Activated effector memory CD4-positive, alpha-beta T cell treated with anti-CD3 and anti-CD28 coated beads, Interleukin-2, amount 50 U/mL, for 16 hours (primary cell): ENCODE measurements at places on chromosomes 3 and 15.

GRCh38 chr3:111739311-111739911 lies 119.7 kb upstream of the PHLDB2 start:
- DNase-seq: no peak

DNA sequence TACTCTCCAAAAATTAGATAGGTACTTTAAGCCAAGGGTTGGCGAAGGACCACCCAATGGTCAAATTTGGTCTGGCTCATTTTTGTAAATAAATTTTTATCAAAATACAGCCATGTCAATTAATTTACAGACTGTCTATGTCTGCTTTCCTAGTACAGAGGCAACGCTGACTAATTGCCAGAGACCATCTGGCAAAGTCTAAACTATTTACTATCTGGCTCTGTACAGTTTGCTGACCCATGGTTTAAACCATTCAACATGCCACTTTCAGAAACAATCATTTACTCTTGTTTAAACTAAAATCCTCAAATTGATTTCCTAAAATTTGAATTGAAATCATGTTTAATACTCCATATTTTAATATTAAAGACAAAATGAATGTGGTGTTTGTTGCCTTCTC lies 25.9 kb downstream of the CBLB start:
- no peak for DNase-seq

DNA sequence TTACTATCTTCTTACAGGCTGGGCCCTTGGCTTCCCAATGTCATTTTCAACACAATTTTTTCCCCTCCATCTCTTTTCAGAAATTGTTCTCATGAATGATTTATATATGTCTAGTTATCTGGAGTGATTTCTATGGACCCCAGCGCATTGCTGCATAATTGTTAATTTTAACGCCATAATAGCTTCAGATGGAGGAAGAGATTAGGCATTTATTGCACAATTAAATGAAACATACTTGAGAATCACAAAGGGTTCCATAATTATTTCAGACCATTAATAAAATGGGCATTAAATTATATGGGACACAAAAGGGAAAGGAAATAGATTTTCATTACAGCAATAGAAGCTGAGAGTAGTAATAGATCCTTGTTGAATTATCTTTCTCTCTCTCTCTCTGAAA lies 70.3 kb upstream of the SOX14 start:
- no peak for DNase-seq

DNA sequence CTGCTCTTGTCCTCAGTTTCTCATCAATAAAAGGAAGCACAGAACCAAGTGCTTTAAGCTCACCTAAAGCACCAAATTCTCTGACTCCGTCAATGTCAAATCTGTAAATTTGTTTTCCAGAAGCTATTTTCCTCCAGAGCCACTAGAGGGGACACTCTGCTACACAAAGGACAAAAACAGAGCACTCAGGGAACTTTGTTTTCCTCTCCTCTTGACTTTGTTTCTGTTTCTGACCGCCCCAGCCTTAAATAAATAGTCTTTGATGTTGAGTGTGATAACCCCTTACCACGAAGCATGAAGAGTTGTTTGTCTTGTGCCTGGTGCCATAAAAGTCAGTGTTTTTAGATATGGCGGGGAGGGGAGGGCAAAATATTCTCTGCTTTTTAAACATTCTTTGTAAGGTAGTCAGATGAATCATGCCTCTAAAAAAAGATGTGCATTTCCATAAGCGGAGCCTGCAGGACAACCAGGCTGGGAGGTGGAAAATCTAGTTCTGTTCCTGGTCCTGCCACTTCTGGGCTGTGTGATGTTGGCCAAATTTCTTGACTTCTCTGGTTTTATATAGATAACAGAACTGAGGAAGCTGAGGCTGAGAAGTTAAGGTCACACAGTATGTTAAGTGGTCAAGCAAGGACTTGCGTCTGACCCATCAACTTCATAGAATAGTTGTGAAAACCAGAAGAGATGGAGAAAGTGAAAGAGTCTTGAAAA lies 7.3 kb upstream of the ZBTB38 start:
- DNase-seq: no peak

- DNase-seq: no peak
These were observed 2.4 kb upstream of the POPDC2 start for GRCh38 chr3:119662604-119663373.

- no peak for DNase-seq
These were observed 220.9 kb downstream of the AGBL1 start for GRCh38 chr15:86300390-86301125.

- DNase-seq: no peak
These were observed 216.2 kb downstream of the LRRN1 start for GRCh38 chr3:4015426-4015825.

DNA sequence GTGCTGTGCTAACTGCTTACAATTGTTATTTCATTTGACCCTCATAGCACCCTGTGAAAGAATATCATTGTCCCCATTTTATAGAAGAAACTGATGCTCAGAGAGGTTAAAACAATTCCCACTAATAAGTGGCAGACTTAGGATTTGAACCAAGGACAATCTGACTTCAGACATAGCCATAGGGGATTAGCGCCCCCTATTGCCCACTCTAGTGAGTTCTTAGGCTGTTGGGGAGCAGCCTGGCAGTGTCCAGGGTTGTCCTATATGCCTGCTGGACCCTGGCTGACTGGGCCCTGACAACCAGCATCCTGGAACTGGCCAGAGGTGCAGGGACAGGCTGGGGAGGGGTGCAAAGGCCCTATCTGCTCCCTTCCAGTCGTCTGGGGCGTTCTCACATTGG lies 15.4 kb downstream of the DPH3 start:
- no peak for DNase-seq

- no peak for DNase-seq
These were observed 69.5 kb upstream of the VGLL4 start for GRCh38 chr3:11713171-11713570.

- DNase-seq: no peak
These were observed 95.2 kb upstream of the PLXNA1 start for GRCh38 chr3:126887686-126888085.

DNA sequence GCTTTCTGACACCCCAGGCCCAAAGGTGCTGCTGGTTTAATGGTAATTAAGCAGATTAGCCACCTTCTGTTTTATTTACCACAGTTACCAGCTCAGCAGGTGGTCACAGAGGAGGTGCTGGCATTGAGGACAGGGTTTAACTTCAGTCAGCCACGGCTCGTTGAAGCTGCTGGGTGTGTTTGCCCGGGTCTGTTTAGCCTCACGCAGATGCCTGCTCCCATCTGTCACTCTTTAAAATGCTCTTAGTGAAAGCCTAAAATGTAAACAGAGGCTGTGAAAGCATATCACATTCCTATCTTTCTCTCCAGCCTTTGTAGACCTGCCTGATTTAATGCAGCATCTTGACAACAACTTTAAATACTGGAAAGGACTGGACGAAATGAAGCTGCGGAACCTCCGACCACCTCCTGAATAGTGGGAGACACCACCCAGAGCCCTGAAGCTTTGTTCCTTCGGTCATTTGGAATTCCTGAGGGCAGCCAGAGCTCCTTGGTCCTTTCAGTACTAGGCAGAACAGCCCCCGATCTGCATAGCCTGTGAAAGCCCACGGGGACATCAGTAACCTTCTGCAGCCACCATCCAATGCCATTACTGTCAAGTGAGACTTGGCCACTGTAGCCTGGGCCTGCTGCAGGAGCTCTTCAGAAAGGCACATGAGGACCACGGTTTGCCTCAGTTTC lies 156.0 kb downstream of the PDE8A start:
- no peak for DNase-seq

- DNase-seq: no peak
These were observed 1.0 kb upstream of the LAMP3 start for GRCh38 chr3:183163563-183163962.

GRCh38 chr3:64000453-64001055 lies 22.7 kb downstream of the PSMD6 start:
- DNase-seq: no peak

GRCh38 chr3:61233746-61234145 lies 17.5 kb downstream of the FHIT start:
- DNase-seq: no peak

GRCh38 chr15:50028326-50028725 lies 90.7 kb downstream of the ATP8B4 start:
- DNase-seq: no peak

DNA sequence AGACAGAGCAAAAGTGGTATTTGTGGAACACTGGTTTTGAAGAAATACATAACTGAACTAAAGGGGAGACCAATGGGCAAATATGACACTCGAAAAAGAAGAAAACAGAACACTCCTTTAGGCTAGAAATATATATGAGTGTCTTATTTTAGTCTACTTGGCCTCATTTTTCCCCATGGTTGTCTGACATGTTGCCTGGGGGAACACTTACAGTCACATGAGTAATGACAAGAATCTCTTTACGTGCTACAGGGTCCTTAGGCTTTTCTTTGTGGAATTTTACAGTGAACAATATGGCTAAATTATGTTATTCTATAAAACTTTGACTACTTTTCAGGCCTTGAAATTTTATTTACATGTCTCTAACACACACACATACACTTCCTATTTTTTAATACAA lies 17.6 kb downstream of the METTL6 start:
- no peak for DNase-seq

DNA sequence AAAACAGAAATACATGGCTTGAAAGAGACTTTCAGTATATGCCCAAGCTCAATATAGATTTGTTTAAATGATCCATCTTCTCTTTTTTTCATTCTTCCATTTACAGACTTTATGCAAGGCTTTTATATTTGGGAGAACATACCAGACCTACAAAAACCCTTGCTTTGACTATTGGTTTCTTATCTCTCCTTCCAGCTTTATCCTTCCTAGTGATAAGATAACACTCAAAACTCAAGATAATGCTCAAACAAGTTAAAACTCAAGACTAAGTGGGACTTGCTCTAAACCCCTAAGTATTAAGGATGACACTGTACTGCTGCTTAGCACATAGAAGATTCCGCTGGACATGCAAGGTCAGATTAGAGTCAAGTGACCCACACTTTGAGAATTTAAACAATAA lies 8.0 kb downstream of the TUSC7 start:
- no peak for DNase-seq

GRCh38 chr3:75138345-75138744 lies 523.9 kb upstream of the CNTN3 start:
- no peak for DNase-seq

DNA sequence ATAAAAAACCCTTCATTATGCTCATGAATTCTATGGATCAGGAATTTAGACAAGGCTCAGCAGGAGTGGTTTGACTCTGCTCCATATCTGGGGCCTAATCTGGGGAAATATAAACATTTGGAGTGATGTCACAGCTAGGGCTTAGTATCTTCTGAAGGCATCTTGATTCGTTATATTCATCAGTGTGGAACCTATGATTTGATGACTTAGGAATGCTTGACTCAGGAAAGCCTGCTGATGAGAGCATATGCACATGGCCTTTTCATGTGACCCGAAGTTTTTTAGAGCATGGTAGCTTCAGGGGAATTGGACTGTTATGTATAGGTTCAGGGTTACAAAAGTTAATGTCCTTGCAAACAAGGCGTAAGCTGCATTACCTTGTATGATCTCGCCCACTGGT lies 184.9 kb upstream of the LRRC3B start:
- DNase-seq: no peak

DNA sequence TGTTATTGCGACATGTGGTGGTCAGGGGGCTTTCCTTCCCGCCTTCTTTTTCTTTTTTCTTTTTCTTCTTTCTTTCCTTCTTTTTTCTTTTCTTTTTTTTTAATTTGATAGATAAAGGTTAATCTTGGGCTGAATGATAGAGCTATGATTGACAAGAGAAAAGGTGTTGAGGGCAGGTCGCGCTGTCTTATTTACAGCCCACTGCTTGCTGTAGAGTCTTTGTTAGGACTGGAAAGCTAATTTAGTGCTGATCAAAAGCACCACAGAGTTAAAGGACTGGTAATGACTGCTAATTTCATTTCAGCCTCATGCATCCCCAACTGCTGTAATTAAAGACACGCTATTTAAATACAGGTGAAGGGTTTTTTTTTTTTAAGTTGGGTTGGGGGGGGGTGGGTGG lies 10.6 kb upstream of the SOX2 start:
- DNase-seq: no peak

- no peak for DNase-seq
These were observed 233.1 kb downstream of the THRB start for GRCh38 chr3:24261521-24261920.

DNA sequence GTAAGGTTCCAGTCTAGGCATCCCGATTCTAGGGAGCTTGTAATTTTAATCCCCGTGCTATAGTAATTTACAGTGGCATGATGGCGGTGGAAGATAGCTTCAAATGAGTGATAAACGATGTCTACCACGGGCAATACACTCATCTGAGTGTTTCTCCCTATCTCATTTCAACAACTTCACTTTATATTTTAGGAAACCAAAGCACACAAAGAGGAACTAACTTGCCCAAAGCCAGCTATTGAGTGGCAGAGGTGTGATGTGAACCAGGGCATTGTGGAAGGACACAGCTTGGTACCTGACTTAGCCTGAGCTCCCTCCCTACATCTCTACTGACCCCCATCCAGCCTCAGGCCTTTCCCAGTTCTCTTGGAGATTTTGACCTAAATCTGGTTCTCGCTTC lies 16.9 kb upstream of the FILIP1L start:
- no peak for DNase-seq

DNA sequence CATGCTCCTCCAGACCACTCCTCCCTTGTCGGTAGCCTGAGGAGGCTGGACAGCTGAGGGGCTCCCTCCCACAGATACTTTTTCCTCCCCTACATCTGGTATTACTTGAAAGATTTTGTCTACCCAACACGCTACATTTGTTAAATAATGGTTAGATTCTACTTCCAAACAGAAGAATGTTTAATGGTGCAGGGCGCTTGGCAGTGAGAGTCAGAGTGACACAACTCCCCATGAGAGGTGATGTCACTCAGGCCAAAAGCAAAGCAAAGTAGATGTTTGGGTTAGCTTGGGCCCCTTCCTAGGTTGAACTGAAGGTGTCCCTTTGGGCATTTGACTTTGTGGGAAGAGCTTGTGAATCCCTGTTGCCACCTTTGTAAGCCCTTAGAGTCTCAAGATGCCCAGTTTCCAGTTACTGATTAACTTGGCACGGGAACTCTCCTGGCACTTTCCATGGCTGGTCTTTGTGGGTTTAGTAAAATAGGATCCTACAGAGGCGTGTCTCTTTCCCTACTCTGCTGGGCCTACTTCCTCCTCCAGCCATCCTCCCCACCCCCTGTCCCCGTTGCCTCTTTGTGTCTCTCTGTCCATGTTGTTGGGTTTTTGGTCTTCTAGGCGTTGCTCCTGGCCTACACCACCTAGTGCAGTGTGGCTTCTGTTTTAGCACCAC lies 5.6 kb downstream of the LIMD1 start:
- DNase-seq: no peak

GRCh38 chr3:125019271-125019670 lies 36.5 kb downstream of the HEG1 start:
- DNase-seq: no peak

- no peak for DNase-seq
These were observed 29.5 kb downstream of the DNAH1 start for GRCh38 chr3:52345521-52346109.

GRCh38 chr3:39137991-39138803 lies 15.2 kb downstream of the CSRNP1 start:
- DNase-seq: no peak
